Activated CD8-positive, alpha-beta T cell treated with anti-CD3 and anti-CD28 coated beads, Interleukin-2, amount 10 ng/mL, durations not matched to agents 7 days and 5 days (primary cell): ENCODE measurements at places on chromosomes 11 and 22.

GRCh38 chr22:47296405-47297260 lies 534.2 kb downstream of the TBC1D22A start:
- no peak overlapping the region for H3K27ac ChIP-seq
- H3K4me3 ChIP-seq: no peak overlapping the region
- H3K36me3 ChIP-seq: no peaks in the 10 kb centered on the region
- no peak for DNase-seq
- H3K27me3 ChIP-seq: no peaks in the 10 kb centered on the region

- no peak for DNase-seq
- H3K4me3 ChIP-seq: no peak overlapping the region
These were observed 4.7 kb upstream of the VSIG2 start for GRCh38 chr11:124756753-124757227.

- H3K4me1 ChIP-seq: peaks cover 26% of the 10 kb centered on the region
- H3K36me3 ChIP-seq: peaks cover 14% of the 10 kb centered on the region
- H3K27me3 ChIP-seq: no peaks in the 10 kb centered on the region
- no peak overlapping the region for H3K4me3 ChIP-seq
These were observed 50.9 kb downstream of the CWC15 start for GRCh38 chr11:94922321-94923003.

DNA sequence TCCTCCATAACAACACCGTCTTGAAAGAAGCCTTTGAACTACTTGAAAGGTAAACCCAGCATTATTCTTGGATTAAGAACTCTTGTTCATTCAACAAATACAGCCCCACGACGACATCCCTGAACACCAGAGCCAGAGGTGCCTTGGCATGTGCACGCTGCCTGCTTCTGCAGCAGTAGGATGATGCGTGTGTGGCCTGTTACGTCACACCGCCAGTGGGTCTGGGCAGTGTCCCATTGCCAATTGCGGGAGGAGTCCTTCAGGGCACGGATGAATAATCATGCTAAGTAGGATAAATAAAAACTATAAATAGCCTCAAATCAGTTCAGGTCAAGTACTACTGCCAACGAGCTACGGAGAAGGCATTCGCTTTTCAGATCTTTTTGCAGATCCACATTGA lies 380.5 kb downstream of the SHANK2 start:
- H3K4me3 ChIP-seq: no peak overlapping the region
- DNase-seq: no peak
- no peaks in the 10 kb centered on the region for H3K27me3 ChIP-seq
- H3K36me3 ChIP-seq: no peaks in the 10 kb centered on the region
- no peak overlapping the region for H3K27ac ChIP-seq

DNA sequence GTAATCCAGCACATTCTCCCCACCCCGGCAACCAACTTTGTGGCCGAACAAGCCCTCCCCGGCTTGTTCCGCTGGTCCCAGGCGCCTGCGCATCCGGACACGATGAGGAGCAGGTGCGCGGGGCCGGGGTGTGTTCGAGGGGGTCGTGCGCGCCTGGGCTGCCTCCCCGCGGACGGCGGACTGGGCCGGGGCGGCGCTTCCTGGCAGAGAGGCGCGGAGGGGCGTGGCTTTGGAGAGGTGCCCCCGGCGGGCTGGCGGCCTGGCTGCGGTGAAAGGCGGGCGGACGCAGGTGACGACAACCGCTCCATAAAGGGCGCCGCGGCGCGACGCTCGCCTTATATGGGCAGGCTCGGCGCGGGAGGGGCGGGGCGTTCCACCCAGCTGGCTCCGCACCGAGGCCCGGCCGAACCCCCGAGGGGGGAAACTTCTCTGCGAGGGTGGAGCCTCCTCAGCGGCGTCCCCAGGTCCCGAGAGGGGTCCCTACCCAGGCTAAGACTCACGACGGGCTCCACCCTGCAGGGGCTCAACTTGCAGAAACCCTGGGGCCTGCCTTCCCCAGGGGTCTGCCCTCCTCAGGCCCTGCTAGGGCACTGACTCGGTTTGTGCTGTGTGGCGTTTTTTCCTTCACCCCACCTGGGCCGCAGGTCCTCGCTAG lies 26.4 kb downstream of the TXN2 start:
- peak overlapping the region; percentile 79 for H3K27ac ChIP-seq
- H3K36me3 ChIP-seq: no peaks in the 10 kb centered on the region
- peaks cover 62% of the 10 kb centered on the region for H3K4me1 ChIP-seq
- no peaks in the 10 kb centered on the region for H3K27me3 ChIP-seq
- DNase-seq: peak; percentile 98

DNA sequence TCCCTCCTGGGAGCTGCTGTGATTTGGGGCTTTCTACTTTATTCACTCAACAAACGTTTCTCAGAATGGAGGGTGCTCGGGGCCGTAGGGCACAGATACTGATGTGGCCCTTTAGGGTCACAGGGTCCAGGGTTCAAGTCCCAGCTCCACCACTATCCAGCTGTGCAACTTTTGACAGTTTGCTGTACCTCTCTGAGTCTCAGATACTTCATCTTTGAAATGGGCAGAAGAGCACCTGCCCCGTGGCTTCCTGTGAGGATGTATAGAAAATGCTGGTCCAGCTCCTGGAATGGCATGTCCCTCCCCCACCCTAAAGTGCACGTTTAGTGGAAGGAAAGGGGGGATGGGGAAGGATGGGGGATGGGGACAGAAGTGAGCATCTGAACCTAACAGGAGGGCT lies 21.9 kb upstream of the PRR5 start:
- H3K4me3 ChIP-seq: no peak overlapping the region
- no peaks in the 10 kb centered on the region for H3K27me3 ChIP-seq
- DNase-seq: no peak
- H3K36me3 ChIP-seq: peaks cover 5% of the 10 kb centered on the region
- H3K27ac ChIP-seq: no peak overlapping the region

DNA sequence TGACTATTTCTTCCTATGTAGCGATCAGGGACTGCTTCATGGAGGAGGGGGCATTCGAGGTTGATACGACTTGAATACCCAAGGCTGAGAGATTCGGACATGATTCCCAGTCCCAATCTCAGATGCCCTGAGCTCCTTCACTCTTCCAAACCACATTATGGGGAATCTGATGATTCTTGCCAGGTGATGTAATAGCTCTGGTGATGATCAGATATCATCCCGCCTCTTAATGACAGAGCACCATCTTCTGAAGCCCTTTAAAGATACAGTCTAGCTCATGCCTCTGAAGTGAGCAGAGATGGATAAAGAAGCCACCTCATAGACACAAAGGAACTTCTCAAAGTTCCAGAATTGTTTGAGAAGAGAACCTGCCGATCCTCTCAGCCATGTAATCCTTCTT lies 8.9 kb upstream of the CLMP start:
- DNase-seq: no peak
- H3K4me3 ChIP-seq: no peak overlapping the region
- no peaks in the 10 kb centered on the region for H3K36me3 ChIP-seq
- no peak overlapping the region for H3K27ac ChIP-seq

GRCh38 chr11:128720522-128720985 lies 26.7 kb downstream of the FLI1 start:
- peak overlapping the region; percentile 92 for H3K27ac ChIP-seq
- peak overlapping the region; percentile 72 for H3K4me3 ChIP-seq
- DNase-seq: peak; percentile 65
- peaks cover 99% of the 10 kb centered on the region for H3K4me1 ChIP-seq
- H3K27me3 ChIP-seq: no peaks in the 10 kb centered on the region

GRCh38 chr11:22775248-22775647 lies 54.4 kb downstream of the SVIP start:
- DNase-seq: no peak
- H3K4me3 ChIP-seq: no peak overlapping the region
- no peaks in the 10 kb centered on the region for H3K36me3 ChIP-seq
- H3K27me3 ChIP-seq: peaks cover 3% of the 10 kb centered on the region

- DNase-seq: no peak
- H3K36me3 ChIP-seq: no peaks in the 10 kb centered on the region
- H3K4me1 ChIP-seq: no peaks in the 10 kb centered on the region
- peaks cover 7% of the 10 kb centered on the region for H3K27me3 ChIP-seq
These were observed 138.8 kb downstream of the RCN1 start for GRCh38 chr11:32229576-32230240.

GRCh38 chr11:94171693-94172440 lies 43.2 kb downstream of the PANX1 start:
- no peak overlapping the region for H3K4me3 ChIP-seq
- H3K36me3 ChIP-seq: no peaks in the 10 kb centered on the region
- H3K27me3 ChIP-seq: no peaks in the 10 kb centered on the region
- H3K4me1 ChIP-seq: peaks cover 5% of the 10 kb centered on the region
- DNase-seq: peak; percentile 46
- no peak overlapping the region for H3K27ac ChIP-seq

DNA sequence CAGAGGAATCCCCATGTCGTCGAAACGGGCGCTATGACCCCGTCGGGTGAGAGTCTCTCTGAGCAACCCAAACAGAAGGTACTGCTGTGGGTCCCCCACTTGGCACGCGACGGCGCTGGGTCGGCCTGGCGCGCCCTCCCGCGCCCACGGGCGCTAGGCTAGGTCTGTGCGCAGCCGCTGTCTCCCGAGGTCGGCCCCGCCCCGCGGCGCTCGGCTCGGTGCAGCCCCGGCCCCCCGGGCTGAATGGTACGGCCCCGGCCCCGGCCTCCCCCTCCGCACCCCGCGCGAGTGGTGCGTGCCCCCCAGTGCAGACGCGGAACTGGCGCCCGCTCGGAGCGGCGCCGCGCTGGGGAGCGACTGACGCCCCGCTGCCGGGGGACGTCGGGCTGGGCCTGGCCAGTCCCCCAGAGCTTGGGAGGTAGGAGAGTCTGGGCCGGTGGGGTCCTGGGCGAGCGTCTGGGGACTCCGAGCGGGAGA lies at the start of gene MADD:
Gene MADD, plus strand, starts transcription at position 305 of the 477 bp plus-strand sequence.
- peaks cover 15% of the 10 kb centered on the region for H3K36me3 ChIP-seq
- peak; percentile 92 for DNase-seq
- H3K4me3 ChIP-seq: peak within 1 kb of the TSS; percentile 84
- H3K27ac ChIP-seq: peak within 1 kb of the TSS; percentile 98
- H3K27me3 ChIP-seq: no peaks in the 10 kb centered on the region

GRCh38 chr11:1772270-1773130 lies 8.8 kb upstream of the CTSD start:
- peak overlapping the region; percentile 83 for H3K27ac ChIP-seq
- DNase-seq: peak; percentile 63
- H3K4me3 ChIP-seq: peak overlapping the region; percentile 35
- no peaks in the 10 kb centered on the region for H3K36me3 ChIP-seq
- peaks cover 37% of the 10 kb centered on the region for H3K4me1 ChIP-seq

DNA sequence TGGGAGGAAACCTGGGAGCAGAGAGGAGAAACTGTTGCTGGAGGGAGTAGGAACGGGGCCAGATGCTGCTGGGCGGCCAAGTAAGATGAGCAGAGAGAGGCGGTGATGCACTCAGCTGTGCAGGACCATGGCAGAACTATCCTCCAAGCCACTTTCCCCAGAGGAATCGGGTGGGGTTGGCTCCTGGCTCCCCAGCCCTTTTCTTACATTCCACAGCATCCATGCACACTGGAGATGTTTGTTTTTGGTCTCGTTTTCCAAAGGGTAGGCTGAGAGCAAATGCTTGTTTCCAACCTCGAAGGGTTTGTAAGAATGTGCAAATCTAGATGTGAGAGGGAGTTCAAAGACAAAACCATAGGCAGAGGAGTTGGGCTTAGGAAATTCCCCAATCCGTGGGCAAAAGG lies 73.2 kb downstream of the DBX1 start:
- H3K4me3 ChIP-seq: no peak overlapping the region
- peaks cover 16% of the 10 kb centered on the region for H3K4me1 ChIP-seq
- H3K36me3 ChIP-seq: no peaks in the 10 kb centered on the region
- H3K27me3 ChIP-seq: peaks cover 21% of the 10 kb centered on the region
- no peak for DNase-seq

DNA sequence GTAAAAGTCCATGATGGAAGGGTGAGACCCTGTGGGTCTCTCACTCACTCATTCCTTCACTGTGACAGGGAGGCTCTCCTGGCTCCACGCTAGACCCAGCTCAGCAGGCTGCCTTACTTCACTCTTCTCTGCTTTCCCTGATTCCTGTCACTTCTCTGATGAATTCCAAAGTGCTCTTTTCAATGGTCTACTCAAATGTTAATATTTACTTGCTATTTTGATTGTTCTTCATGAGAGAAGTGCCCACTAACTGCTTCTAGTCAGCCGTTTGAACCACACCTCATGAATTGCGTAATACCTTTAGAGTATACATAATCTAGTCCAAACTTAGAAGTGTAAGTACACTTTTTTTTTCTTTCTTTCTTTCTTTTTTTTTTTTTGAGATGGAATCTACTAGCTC lies 1350.2 kb upstream of the RAG2 start:
- no peaks in the 10 kb centered on the region for H3K36me3 ChIP-seq

DNA sequence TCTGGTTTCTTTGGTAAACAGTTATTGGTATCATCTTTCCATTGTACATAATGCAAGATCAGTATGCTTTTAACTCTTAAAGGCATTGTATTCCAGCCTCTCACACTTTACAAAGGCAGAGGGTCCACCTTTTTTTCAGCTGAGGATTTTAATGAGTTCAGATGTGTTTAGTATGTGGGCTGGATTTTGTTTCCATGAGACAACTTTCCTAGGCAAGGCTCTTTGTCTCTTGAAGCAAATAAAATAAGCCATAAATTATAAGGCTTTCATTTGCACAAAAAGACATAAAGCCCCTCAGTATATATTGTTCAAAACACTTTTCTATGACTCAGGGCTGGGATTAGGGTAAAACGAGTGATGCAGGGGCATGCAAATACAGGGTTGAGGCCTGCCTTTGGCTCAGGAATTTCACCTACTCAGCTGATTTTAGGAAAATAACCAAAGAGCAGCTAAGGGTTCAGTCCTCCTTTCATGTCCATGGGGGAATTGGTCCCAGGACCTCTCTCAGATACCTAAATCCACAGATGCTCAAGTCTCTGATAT lies 7.6 kb downstream of the MMP20 start:
- H3K4me1 ChIP-seq: peaks cover 2% of the 10 kb centered on the region
- H3K27ac ChIP-seq: no peak overlapping the region
- DNase-seq: no peak
- H3K4me3 ChIP-seq: no peak overlapping the region
- H3K27me3 ChIP-seq: peaks cover 6% of the 10 kb centered on the region
